ENCODE measurements at places on chromosomes 3 and 15.

DNA sequence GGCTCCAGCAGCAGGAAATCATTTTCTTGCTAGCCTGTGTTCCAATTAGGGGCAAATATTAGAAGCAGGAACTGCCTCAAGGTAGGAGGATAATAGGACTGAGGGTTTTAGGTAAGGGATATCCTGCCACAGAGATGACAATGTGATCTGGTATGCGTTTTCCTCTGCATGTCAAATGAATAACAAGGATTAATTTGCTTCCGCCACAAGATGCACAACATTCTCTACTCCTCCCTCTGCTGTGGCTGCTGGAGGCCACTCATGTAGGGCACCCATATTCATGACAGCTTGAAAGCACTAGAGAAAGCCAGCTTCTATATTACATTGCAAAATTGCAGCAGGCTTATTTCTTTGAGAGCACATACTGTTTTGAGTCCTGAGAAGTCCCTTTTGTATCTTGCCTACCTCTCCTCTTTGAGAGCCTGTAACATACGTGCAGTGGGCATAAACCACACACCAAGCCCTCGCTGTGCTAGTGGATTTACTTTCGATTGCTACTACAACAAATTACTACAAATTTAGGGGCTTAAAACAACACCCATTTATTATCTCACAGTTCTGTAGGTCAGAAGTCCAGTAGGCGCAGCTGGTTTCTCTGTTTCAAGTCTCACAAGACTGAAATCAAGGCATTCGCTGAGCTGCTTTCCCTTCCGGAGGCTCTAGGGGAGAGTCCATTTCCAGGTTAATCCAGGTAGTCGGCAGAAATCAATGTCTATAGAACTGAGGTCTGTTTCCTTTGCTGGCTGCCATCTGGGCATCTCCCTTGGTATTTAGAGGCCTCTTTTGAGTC lies 5.9 kb upstream of the CD47 start:
- peak; percentile 63 for DNase-seq

DNA sequence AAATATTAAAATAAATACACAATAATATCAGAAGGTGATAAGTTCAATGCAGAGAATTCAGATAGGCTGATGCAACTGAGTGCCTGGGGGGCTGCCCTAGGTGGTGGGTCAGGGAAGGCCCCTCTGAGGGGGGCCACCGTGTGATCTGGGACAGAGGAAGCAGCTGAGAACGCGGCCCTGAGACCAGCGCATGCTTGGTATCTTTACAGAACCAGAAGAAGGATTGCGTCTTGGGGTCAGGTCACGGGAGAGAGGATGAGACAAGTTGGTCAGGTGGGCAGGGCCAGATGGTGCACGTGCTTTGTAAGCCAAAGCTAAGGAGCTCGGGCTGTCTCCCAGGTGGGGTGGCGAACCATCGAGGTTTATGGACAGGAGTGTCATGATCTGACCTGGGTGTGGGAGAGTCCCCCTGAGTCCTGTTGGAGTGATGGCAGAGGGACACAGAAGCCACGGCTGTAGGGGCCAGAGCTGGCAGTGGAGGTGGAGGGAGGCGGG lies 121.2 kb downstream of the ETFA start:
- DNase-seq, result no peak

- DNase-seq, result peak; percentile 99
These were observed 72.7 kb upstream of the MAP4 start for GRCh38 chr3:48088749-48089466.

DNA sequence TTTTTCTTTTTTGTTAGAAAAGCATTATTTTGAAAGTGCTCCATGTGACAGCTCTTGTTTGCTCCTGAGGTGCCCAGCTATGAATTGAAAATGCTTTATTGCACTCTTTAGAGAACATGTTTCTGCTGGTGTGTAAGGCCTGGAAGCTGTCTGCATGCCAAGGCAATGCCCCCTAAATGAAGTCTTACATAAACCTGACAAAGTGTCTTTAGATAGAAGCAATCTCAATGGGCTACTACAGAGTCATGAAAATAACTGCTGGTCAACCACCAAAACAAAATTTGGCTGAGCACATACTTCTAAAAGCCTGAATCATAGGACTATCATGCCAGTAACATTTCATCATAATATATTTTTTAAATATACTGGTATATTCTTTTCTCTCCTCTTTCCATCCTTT lies 178.7 kb downstream of the THRB start:
- DNase-seq, result peak; percentile 67

- no peak for DNase-seq
These were observed 37.2 kb downstream of the PXK start for GRCh38 chr3:58369876-58370275.

GRCh38 chr15:32904448-32904847 lies 186.6 kb downstream of the GREM1 start:
- no peak for DNase-seq

DNA sequence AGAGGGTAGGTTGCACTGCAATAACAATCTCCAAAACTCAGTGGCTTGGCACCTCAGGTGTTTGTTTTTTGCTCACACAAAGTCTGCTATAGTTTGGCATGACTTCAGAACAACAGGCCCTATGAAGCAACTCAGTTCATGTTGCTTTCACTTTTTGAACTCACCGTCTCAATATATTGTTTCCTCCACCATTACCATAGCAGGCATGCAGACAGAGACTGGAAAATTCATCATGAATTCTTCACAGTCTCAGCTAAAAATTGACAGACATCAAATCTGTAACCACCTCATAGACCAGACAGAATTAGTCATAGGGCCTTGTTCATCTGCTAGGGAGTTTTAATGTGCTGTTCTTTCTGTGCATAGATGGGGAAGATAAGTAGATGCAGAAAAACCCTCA lies 161.4 kb upstream of the POU1F1 start:
- DNase-seq, result peak; percentile 37

DNA sequence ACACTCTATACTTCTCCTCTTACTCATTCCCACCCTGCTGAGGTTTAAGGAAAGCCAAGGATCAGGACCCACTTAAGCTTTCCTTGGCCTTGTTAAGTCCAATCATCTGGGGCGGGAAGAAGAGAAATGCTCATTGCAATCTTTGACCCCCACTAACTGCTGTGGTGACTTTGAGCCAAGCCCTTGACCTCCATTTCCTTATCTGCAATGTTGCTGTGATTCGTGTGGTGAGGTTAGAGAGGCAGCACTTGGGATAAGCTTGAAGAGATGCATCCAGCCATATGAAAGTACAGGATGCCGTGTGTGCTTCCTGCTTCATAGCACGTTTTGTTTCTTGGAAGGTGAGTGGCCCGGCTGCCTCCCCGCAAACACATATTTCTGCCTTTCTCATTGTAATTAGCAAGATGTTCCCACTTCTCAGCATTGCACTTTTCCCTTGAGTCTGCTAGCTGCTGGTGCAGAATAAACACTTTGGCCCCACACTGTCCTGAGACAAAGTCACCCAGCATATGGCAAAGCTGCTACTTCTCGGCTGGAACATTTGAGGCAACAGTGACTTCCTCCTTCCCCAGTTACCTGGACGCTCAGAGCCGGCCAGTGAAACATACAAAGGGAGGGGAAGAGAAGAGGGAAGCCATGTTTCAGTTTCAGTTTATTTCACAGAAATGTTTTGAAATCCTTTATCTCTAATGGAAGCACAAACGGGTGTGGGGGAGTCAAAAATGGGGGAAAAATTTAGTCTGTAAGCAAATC lies 10.5 kb upstream of the NUDT16 start:
- DNase-seq, result no peak
